Nephron progenitor cell (in vitro differentiated cells): ENCODE measurements at places on chromosomes 16 and 17.

GRCh38 chr17:21263376-21263775 is 10.2 kb upstream of the NATD1 start:
- DNase-seq: no peak

DNA sequence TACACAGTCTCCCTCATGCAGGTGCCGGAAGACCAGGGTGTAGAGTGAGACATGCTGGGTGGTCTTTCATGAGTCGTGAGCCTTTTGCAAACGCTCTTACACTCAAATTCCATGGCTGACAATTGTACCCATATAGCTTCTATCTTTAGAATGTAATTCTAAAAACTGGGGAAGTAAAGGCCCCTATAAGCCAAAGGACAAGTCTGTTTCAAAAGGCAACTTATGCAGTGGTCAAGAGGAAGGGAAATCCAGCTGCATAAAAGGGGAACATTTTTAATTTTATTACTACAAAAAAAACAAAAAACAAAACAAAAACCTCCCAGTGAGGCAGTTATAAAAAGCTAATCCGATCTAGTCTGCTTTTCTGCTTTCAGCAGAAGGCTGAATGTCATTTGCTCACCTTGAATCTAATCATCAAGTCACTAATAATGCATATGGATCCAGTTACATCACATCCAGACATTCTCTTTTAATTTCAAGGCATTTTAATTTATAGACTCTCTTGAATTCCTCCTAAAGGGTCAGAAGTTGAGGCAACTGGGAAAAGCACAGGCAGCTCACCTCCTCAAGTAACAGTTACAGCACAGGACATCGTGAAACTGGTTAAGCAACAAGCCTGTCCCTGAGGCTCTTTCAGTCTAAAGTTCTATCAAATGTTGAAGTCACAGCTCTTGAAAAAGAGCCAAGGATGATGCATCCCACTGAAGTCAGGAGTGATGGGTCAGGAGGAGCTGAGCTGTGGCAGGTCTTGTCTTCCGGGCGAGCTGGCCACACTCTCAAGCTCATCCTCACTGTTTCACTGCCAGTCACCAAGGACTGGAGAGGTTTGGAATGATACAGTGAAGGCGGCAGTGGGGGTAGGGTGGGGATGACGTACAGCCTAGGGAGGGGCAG is 99.7 kb downstream of the VPS53 start:
- no peak for DNase-seq

GRCh38 chr16:58461056-58461455 is 38.9 kb upstream of the NDRG4 start:
- no peak for DNase-seq

- DNase-seq: peak; percentile 48
Measured at GRCh38 chr17:42673885-42674754, 2.7 kb downstream of the PLEKHH3 start.

DNA sequence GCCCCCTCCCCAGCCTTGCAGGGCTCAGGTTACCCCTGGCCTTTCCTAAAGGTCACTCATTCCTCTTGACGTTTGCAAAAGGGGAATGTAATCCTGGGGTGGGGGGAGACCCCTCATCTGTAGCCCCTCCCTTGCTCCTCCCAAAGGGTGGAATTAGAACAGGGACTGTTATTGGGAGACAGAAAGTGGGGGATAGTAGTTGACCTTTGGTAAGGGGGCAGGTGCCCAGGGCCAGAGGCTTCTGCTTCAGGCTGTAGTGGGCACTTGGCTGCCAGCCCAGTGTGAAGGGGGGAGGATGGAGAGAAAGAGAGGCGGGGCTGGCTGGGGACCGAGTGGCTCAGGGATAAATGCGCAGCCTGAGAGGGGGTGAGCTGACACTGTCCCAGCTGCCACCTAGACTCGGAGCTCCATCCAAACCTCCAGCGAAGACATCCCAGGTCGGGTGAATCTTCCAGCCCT is at the start of gene ENO3:
TSS of gene ENO3 (plus strand) at position 374 of the 459 bp plus-strand sequence. CDS start 711 bp downstream, outside the sequence.
- peak; percentile 45 for DNase-seq

- DNase-seq: no peak
Measured at GRCh38 chr16:105521-105920, 27.5 kb downstream of the MPG start.

DNA sequence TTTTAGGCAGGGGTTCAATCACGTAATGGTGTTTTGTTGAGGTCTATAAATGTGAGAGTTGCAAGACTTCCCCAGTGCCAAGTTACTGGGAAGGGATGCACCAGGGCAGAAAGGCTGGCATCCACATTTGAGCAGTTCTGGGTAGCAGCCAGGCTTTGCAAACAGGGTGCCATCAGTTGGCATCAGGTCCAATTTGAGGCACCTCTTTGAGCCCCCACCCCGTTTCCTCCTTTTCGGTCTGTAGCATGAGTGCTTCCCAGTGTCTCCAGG is 142.6 kb upstream of the CACNG5 start:
- DNase-seq: no peak

DNA sequence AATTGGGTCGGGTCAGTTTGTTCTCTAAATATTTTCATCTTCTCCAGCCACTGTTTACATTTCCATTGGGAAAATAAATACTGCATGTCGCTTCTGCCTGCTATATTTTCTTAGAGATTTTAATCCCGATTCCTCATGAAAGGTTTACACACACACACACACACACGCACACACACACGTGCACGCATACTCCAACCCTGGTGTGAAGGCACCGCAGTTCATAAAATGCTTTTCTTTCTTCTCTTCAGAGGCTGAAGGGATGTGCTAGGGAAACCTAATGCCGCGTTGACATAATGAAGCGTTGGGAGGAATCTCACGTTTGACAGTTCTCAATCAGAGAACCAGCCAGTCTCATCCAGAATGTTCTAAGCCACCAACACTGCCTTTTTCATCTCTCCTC is 222.9 kb upstream of the IRX3 start:
- no peak for DNase-seq

- DNase-seq: no peak
Measured at GRCh38 chr17:10768750-10769251, 35.1 kb downstream of the TMEM238L start.

- DNase-seq: no peak
Measured at GRCh38 chr17:81217491-81217890, 5.3 kb downstream of the CEP131 start.

GRCh38 chr17:36880268-36880905 is 56.9 kb upstream of the LHX1 start:
- no peak for DNase-seq

- no peak for DNase-seq
Measured at GRCh38 chr16:58488531-58488930, 11.4 kb upstream of the NDRG4 start.

GRCh38 chr16:17369421-17370222 is 101.1 kb downstream of the XYLT1 start:
- no peak for DNase-seq

GRCh38 chr17:49631496-49631895 is 46.4 kb downstream of the SPOP start:
- DNase-seq: no peak

DNA sequence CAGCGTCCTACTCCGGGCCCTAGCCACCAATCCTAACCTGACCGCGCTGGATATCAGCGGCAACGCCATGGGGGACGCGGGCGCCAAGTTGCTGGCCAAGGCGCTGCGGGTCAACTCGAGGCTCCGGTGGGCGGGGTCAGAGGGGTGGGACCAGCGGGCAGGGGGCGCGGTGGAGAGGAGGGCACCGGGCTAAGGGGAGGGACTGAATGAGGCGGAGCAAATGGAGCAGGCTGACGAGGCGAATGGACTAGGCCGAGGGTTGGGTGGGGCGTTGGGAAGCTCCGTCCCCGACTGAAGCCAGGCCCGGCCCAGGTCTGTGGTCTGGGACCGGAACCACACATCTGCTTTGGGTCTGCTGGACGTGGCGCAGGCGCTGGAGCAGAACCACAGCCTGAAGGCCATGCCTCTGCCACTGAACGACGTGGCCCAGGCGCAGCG is 4.6 kb downstream of the CARMIL2 start:
- DNase-seq: peak; percentile 37

GRCh38 chr17:28774206-28774605 is 30.4 kb downstream of the TRAF4 start:
- no peak for DNase-seq

- DNase-seq: no peak
Measured at GRCh38 chr16:88697831-88698615, 8.2 kb downstream of the RNF166 start.

GRCh38 chr17:57675427-57676387 is 69.4 kb downstream of the CCDC182 start:
- no peak for DNase-seq

DNA sequence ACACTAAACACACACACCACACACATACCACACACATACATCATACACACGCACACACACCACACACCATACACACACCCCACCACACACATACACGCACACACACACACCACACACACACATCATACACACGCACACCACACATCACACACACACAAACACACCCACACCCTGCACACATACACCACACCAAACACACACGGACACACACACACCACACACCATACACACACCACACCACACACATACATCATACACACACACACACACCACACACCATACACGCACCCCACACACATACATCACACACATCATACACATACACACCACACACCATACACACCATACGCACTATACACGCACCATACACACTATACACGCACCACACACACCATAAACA is 3.7 kb upstream of the SOX8 start:
- no peak for DNase-seq

GRCh38 chr17:75876938-75877751 is 1.2 kb downstream of the TRIM47 start:
- peak; percentile 28 for DNase-seq

DNA sequence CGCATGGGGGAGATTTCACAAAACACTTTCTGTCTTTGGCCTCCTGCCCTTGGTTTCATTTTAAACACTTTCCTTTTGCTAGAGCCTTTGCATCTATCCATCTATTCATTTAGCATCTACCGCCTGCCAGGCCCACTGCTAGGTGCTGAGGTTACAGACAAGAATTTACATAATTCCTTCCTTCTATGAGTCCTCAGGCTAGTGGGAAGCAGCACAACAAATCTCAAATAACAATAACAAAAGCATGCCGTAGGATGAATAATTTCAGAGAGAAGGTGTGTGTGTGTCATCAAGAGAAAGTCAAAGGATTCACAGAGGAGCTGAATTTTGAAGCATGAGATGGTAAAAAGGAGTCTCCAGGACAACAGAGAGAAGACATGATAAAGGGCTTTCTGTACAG is 6.1 kb upstream of the SLC46A1 start:
- no peak for DNase-seq
